Naive thymus-derived CD4-positive, alpha-beta T cell (primary cell): ENCODE measurements at places on chromosomes 4 and X. TPM values are rescaled to one million over a fixed set of nuclear protein-coding genes. Genes with fewer than 3 reads are reported as not detected.

- no peaks in the 10 kb centered on the region for H3K27me3 ChIP-seq
- peaks cover 84% of the 10 kb centered on the region for H3K36me3 ChIP-seq
- no peak overlapping the region for H3K4me3 ChIP-seq
Measured at GRCh38 chrX:149495573-149496071, 9.5 kb downstream of the IDS start.

GRCh38 chrX:49077941-49078340, 1.7 kb downstream of the WDR45 start:
- no peaks in the 10 kb centered on the region for H3K27me3 ChIP-seq
- H3K36me3 ChIP-seq, result no peaks in the 10 kb centered on the region
- H3K4me1 ChIP-seq, result peaks cover 4% of the 10 kb centered on the region
- no peak overlapping the region for H3K4me3 ChIP-seq

- H3K4me3 ChIP-seq, result no peak overlapping the region
- no peak overlapping the region for H3K27ac ChIP-seq
- no peaks in the 10 kb centered on the region for H3K36me3 ChIP-seq
- no peaks in the 10 kb centered on the region for H3K27me3 ChIP-seq
- H3K4me1 ChIP-seq, result no peaks in the 10 kb centered on the region
- no peak for DNase-seq
Measured at GRCh38 chr4:181312066-181312465, 931.1 kb upstream of the TENM3 start.

Gene KDR
- total RNA-seq, result not detected

DNA sequence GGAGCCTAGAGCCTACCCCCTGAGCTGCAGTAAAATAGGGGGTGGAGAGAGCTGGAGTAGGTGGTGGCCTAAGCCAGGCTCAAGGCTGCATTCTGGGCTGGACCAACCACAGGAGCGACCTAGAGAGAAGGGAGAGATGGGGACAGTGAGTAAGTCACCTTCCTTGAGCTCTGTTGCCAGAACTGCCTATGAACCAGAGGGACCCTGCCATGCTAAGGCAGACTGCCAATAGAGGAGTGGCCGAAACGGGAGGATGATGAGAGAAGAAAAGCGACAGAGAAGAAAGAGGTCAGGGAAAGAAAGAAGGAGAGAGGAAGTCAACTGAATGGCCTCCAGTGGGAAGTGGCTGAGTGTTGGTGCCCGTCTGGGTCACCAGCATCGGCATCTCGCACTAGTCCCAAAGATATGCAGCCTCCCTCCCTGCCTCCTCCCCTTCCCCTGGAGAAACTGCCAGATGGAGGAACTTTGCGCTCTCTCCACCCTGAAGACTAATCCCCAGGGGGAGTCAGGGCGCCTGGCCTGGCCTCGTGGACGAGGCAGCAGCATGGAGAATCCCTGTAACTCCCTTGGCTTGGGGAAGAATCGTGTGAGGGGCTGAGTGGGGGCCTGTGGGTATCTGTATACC, 28.8 kb downstream of the ELF4 start:
- no peak for DNase-seq
- H3K4me1 ChIP-seq, result peaks cover 32% of the 10 kb centered on the region
- H3K4me3 ChIP-seq, result peak overlapping the region; percentile 42

DNA sequence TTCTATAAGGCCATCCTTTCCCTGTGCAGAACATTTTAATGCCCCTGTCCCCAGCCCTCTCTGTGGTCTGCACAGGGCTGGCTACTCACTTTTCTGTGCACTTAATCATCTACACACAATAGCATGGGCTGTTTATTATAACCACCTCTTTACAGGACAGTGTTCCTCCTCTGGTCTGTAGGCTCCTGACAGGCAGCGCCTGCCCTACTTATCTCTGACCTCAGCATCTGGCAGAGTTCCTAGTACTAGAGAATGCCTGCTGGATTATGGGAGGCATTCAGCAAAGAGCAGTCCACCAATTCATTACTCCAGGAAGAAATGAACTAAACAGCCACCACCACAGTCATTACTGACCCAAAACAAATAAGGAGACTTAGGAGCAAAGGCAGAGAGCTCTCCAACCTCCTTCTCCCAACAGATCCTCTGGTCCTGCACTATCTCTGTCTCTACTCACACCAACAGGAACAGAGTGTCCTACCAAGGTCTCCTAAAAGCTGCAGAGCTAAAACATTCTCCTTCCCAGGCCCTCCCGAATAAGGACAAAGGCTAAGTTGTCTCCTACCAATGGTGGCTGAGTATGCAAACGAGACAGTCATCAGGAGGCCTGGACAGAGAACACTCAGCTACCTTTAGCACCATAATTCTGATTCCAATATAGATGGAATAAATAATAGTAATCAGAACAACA, 279.2 kb downstream of the QDPR start:
- no peaks in the 10 kb centered on the region for H3K36me3 ChIP-seq
- no peak overlapping the region for H3K27ac ChIP-seq
- no peak overlapping the region for H3K4me3 ChIP-seq
- DNase-seq, result no peak
- H3K4me1 ChIP-seq, result no peaks in the 10 kb centered on the region

Gene EGF
- total RNA-seq, result 0.86 TPM
